Esophagus mucosa (tissue), 1 donor: ENCODE measurements at places on chromosomes 2 and 18. TPM values are rescaled to one million over a fixed set of nuclear protein-coding genes. Genes with fewer than 3 reads are reported as not detected.

The KIAA2012 gene
- total RNA-seq = not detected

The KCNIP3 gene
- total RNA-seq = 0.96 TPM

The FBLN7 gene
- 1.4 TPM for total RNA-seq

The IL18RAP gene
- 0.64 TPM for total RNA-seq

The GDF7 gene
- 0.32 TPM for total RNA-seq

The PDE11A gene
- not detected for total RNA-seq

The GREB1 gene
- total RNA-seq = 0.60 TPM

The ABCB11 gene
- total RNA-seq = not detected

The MAPRE2 gene
- 4.5 TPM for total RNA-seq

The RMC1 gene
- total RNA-seq = 17.4 TPM

The CLK1 gene
- total RNA-seq = 51.1 TPM

The DNER gene
- 0.60 TPM for total RNA-seq

The CMPK2 gene
- 2.6 TPM for total RNA-seq

The FAM228A gene
- not detected for total RNA-seq

The OSBPL1A gene
- total RNA-seq = 14.3 TPM

The HNMT gene
- 2.5 TPM for total RNA-seq

The GNAL gene
- total RNA-seq = 8.8 TPM
